ENCODE measurements at places on chromosomes 11 and 22. TPM values are rescaled to one million over a fixed set of nuclear protein-coding genes. Genes with fewer than 3 reads are reported as not detected.

SYT9 gene
- total RNA-seq, result not detected

ATP6V1E1 gene
- total RNA-seq, result 82.8 TPM

DENND6B gene
- 9.8 TPM for total RNA-seq

CCDC157 gene
- 4.6 TPM for total RNA-seq

TMEM191C gene
- 0.98 TPM for total RNA-seq

OR5M11 gene
- total RNA-seq, result not detected

NXPE1 gene
- total RNA-seq, result not detected

TP53AIP1 gene
- total RNA-seq, result not detected

EIF3M gene
- 595 TPM for total RNA-seq

IGSF22 gene
- total RNA-seq, result under 0.01 TPM

LIF gene
- total RNA-seq, result 42.5 TPM

MPPED1 gene
- not detected for total RNA-seq

KCNJ4 gene
- not detected for total RNA-seq

MIOX gene
- 0.33 TPM for total RNA-seq

KREMEN1 gene
- total RNA-seq, result 8.1 TPM

TBRG1 gene
- total RNA-seq, result 24.1 TPM

AGBL2 gene
- total RNA-seq, result 2.8 TPM

SEC14L2 gene
- total RNA-seq, result 28.3 TPM

KCNJ5 gene
- total RNA-seq, result not detected

NAALAD2 gene
- total RNA-seq, result 0.63 TPM

MS4A6E gene
- total RNA-seq, result not detected

NCF4 gene
- not detected for total RNA-seq

HPS5 gene
- total RNA-seq, result 8.5 TPM

PRR33 gene
- total RNA-seq, result not detected

SLC5A1 gene
- not detected for total RNA-seq

OR51E1 gene
- total RNA-seq, result not detected

GDPD4 gene
- total RNA-seq, result not detected

BATF2 gene
- 0.65 TPM for total RNA-seq

WNT11 gene
- 0.63 TPM for total RNA-seq

FAM111B gene
- total RNA-seq, result 0.63 TPM

RAB36 gene
- total RNA-seq, result 4.7 TPM

MMP20 gene
- total RNA-seq, result not detected

OR51I1 gene
- total RNA-seq, result not detected

LINC01488 gene
- total RNA-seq, result not detected

TMEM45B gene
- 0.76 TPM for total RNA-seq

F2 gene
- total RNA-seq, result 0.13 TPM

AIFM3 gene
- 0.25 TPM for total RNA-seq

ARHGAP42 gene
- total RNA-seq, result 21.7 TPM

CLDN5 gene
- 0.13 TPM for total RNA-seq

PNPLA3 gene
- total RNA-seq, result 5.7 TPM

MS4A4A gene
- total RNA-seq, result not detected

TTC36 gene
- total RNA-seq, result 0.49 TPM

MED15 gene
- total RNA-seq, result 89.2 TPM

ANGPTL5 gene
- total RNA-seq, result not detected

C22orf31 gene
- total RNA-seq, result not detected

TXN2 gene
- total RNA-seq, result 71.2 TPM

HOATZ gene
- not detected for total RNA-seq

NUCB2 gene
- total RNA-seq, result 10.9 TPM

DEUP1 gene
- total RNA-seq, result not detected

MYOD1 gene
- total RNA-seq, result not detected

OSM gene
- not detected for total RNA-seq

CATSPER1 gene
- total RNA-seq, result 1.0 TPM

SEPTIN3 gene
- total RNA-seq, result 0.38 TPM

RSF1 gene
- 8.5 TPM for total RNA-seq

UEVLD gene
- 12.3 TPM for total RNA-seq

MPZL3 gene
- total RNA-seq, result 2.5 TPM

NCAPH2 gene
- 27.3 TPM for total RNA-seq

GRM5 gene
- 0.13 TPM for total RNA-seq

Measured in mesangial cell (primary cell).